ENCODE measurements at places on chromosomes 13 and 19.

- DNase-seq = no peak
These were observed 96.3 kb upstream of the TNFSF11 start for GRCh38 chr13:42477596-42478190.

DNA sequence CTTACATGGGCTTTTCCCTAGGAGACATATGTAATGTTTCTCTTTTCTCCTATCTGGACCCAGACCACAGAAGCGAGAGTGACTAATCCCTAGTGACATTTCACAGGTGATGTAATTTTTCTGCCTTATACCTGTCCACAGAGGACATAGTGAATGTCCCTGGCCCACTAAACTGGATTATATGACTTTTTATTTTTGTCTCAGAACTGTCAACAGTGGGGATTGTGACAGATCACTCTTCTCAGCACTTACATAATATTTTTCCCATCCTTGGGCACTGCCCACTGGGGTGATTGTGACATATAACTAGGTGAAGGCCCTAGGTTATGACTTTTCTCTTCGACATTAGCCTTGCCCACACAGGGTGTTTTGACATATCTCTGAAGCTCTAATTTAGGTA is 7.9 kb upstream of the ZNF726 start:
- no peak for DNase-seq

DNA sequence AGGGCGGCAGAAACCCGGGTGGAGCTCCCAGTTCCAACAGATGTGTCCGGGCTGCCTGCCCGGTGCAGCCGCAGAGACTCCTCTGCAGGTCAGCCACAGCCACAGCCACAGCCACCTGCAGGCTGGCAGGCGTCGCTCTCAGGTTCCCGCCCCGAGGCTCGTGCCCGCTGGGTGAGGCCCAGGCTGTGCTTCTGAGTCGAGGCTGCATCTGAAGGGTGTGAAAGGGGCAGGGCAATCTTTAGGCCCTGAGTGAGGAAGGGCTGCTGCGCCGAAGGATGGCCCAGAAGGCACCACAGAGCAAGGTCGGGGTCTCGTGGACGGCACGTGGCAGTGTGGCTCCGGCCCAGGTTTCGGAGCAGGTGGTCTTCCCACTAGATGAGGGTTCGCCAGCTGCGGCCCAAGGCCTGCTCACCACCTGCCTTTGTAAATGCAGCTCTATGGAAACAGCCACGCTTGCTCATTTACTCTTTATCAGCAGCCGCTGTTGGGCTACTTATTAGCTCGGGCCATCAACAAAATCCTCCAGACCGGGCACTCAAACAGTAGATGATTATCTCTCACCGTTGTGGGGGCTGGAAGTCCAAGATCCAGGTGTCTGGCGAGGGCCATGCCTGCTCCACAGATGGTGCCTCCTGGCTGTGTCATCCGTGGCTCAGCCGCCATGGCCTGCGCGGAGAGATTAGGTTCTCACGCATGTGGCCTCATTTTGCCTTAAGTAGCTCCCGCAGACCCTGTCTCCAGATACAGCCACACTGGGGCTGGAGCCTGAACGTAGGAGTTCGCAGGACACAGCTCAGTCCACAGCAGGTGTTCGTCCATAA is 40.3 kb upstream of the TFDP1 start:
- DNase-seq = no peak

GRCh38 chr13:113845723-113846635 is 17.9 kb downstream of the GAS6 start:
- DNase-seq = no peak

DNA sequence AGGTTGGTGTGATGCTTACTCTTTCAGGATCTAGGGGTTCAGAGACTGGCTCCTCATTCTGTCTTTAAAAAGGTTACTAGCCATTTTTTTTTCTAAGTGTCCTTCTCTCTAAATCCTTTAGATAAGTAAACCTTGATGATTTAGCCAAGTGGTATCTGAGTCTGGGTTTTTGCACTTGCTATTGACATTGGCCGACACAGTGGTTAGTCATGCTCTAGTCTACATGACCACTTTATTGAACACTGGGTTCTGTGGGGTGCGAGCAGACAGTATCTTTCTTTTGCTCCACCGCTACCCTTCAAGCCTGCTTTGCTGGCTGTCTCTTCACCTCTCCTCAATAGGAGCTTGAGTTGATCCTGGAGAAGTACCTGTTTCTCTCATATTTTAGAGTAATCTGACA is 6.2 kb upstream of the NUP58 start:
- DNase-seq = no peak

GRCh38 chr19:2039959-2040646 is 10.9 kb downstream of the MKNK2 start:
- DNase-seq = no peak

DNA sequence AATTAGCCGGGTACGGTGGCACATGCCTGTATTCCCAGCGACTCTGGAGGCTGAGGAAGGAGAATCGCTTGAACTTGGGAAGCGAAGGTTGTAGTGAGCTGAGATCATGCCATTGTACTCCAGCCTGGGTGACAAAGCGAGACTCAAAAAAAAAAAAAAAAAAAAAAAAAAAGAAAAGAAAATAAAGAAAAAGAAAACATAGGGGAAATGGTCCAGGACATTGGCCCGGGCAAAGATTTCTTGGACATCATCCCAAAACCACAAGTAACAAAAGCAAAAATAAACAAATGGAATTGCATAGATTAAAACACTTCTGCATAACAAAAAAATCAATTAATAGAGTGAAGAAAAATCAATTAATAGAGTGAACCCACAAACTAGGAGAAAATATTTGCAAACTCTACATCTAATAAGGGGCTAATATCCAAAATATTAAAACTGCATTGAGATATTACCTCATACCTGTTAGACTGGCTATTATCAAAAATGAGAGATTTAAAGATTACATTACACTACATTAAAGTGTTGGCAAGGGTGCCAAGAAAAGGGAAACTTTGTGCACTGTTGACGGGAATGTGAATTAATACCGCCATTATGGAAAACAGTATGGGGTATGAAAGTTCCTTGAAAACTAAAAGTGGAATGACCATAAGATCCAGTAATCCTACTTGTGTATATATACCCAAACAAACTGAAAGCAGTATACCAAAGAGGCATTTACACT is 18.5 kb upstream of the ABCC4 start:
- DNase-seq = no peak

GRCh38 chr13:85312071-85312470 is 487.1 kb downstream of the SLITRK6 start:
- DNase-seq = no peak

DNA sequence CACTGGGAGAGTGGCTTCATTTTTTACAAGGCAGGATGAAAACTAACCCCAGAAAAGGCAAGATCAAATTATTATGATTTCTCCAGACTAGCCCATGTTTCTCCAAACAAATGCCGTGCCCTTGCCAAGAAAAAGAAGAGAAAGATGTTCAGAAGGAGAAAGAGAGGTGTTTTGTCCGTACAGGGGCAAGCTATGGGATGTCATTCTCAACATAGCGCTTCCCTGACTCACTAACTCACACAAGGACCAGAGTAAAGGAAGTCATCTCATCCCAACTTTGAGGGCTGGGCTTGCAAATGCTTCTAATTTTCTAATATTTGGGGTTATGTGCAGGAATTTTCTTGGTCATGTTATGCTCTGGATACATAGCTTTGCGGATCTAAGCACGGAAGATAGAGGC is 224.2 kb upstream of the MAB21L1 start:
- DNase-seq = no peak
